ENCODE measurements at places on chromosomes 12 and 14.
A peak's percentile ranks its signal among the peaks of the same experiment; 100 is the strongest.

GRCh38 chr14:64721899-64722298 is 17.7 kb downstream of the PLEKHG3 start:
- no peak for DNase-seq

GRCh38 chr14:89270439-89271227 is 146.4 kb downstream of the FOXN3 start:
- no peak for DNase-seq

GRCh38 chr12:62170241-62170640 is 90.0 kb upstream of the USP15 start:
- DNase-seq = no peak

- no peak for DNase-seq
These were observed 227.5 kb upstream of the LMO3 start for GRCh38 chr12:16833376-16834015.

DNA sequence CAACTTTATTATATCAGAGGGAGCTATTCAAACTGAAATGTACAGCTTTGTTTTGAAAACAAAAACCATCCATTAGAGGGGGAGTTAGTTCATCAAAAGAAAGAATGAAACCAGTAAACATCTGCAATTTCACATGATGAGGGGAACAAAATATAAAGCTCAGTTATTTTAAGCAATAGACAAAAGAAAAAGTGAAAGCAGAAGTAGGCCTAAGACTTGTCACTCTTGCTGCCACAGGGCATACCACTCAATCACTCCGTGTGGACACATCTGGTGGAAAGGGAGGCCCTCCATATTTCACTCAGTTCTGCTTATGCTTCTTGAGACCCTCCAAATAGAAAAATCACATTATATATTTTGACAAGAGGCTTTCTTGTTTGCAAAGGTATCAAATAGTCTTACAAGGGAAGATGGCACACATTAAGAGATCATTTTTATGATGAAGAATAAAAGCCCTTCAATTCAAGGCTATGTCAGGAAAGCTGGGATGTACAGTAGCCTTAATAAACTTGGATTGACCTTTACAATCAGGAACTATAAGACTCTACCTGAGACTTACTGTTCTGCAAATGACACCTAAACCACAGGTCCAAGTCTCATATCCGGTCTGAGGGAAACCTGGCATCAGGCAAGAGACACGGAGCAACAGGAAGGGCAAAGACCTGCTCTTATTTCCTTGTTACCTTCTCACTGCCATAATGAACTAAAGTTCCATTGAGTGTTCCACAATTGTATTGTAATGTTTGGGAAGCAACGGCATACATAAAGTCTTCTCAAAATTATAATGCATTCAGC is 222.5 kb upstream of the GRIP1 start:
- DNase-seq = no peak

GRCh38 chr14:76464856-76465255 is 88.9 kb downstream of the ESRRB start:
- DNase-seq = no peak

DNA sequence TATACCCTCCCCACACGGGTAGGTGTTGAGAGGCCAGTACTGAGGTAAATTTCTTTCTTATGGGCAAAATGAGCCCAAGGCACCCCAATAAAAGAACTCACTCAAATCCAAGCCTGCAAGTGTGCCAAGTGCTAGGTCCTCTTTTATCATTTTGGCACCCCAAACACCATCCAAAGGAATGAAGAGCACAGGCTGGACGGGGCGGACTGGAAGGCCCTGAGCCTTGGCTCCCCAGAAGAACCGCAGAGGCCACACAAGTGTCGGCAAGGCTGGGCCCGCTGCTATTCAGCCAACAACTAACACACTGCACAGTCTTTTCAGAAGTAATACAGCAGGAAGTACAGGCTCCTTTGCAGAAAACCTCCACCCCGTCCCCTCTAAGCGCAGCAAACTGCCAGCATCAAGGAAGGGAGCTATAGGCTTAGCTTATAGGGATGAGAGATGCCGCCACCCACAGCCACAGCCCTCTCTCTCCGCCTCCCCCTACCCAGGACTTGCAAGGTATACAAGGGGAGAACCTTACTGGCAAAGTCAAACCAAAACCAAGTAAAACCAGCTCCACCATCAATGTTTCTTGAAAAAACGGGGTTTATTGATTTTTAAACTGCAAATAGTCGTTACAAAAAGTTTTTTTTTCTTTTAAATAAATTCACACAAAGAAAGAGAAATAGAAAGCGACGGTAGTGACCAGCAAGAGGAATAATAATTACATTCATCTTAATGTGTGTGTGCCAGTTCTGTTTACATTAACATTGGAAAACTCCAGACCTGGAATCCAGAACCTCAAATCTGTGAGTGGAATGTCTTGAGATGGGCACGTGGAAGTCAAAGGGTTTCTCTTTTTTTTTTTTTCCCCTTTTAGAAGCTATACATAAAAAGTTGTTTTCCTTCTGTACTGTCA is 5.5 kb downstream of the ZFP36L1 start:
- DNase-seq = no peak

DNA sequence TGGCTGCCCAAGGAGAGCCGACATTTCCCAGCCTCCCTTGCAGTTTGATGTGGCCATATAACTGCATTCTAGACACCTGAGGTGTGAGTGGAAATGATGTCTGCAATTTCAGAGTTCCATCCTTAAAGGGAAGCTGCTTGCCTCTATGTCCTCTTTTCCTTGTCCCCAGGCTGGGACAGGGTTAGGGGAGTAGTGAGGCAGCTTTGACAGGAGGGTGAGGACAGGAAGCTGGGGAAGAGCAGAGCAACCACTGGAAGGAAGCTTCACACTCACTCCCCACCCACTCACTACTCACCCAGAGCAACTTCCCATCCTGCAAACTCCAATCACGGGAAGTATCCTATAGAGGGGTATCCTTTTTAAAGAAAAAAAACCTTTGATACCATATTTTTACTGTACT is 28.9 kb upstream of the LTA4H start:
- no peak for DNase-seq

DNA sequence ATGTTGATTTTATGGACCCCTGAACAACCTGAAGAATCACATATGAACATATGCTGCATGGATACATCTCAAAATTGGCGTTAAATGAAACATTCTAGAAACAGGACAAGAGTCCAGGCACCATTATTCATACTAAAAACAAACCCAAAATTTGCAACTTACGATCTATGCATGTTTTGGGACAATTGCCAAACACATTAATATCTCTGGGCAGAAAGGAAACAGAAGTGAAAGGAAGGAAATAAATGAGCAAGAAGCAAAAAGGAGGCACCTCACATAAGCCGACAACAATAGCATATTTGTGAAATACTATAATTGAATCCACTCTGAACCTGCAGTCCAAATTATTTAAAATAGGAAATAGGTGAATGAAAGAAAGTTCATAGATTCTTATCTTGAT is 1505.3 kb downstream of the AACS start:
- no peak for DNase-seq

DNA sequence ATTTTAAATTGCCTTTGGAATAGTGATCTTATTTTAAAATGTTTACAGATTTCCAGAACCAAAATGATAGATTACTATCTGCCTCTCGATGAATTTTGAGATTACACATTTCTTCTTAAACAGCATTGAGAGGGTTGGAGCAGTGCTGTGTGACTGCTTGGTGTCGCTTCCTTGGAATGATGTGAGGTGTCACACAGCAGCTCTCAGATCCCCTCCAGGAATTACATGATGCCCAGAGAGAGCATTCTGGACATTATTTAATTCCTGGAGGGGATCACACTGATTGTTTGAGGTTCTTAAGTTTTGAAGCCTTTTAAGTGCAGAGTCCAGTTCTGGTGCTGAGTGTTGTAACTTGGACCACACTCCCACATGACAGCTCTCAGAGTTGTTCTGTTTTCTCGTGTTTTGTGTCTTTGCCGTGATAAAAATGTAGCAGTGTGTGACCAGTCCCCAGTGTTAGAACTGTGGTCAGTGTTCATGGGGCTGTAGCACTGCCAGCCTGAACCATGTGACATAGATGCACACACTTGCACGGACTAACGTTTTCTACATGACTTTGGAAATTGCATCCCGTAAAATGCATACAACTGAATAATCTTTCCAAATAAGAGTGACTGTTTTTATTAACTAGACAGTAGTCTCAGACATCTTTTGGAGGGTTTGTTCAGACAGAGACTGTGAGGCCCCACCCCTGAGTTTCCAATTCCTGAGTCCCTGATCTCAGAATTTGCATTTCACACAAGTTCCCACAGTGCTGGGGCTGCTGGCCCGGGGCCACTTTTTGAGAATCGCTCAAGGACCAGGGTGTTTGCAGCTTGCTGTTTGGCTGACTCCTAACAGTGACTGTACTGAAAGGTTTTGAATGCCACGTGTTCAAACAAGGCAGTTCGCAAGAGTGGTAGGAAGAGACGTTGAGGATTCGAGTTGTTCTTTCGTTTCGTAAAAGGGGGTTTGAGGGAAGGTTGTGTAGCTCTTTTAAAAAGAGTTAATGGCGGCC is 26.0 kb downstream of the XRCC3 start:
- DNase-seq = no peak

GRCh38 chr14:64244279-64244678 is 49.9 kb downstream of the ESR2 start:
- DNase-seq = no peak

DNA sequence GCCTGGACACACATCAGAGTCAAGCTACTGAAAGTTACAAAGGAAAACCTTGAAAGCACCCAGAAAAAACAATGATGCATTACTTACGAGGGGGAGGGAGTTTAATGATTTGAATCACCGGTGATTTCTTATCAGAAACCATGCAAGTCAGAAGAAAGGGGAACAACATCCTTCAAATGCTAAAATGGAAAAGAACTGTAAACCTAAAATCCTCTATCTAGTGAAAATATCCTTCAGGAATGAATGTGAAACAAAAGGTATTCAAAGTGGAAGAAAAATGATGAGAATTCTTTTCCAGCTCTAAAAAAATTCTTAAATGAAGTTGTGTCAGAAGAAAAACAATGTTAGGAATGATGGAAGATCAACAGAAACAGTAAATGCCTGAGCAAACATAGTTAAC is 16.8 kb downstream of the SCAF11 start:
- DNase-seq = no peak

DNA sequence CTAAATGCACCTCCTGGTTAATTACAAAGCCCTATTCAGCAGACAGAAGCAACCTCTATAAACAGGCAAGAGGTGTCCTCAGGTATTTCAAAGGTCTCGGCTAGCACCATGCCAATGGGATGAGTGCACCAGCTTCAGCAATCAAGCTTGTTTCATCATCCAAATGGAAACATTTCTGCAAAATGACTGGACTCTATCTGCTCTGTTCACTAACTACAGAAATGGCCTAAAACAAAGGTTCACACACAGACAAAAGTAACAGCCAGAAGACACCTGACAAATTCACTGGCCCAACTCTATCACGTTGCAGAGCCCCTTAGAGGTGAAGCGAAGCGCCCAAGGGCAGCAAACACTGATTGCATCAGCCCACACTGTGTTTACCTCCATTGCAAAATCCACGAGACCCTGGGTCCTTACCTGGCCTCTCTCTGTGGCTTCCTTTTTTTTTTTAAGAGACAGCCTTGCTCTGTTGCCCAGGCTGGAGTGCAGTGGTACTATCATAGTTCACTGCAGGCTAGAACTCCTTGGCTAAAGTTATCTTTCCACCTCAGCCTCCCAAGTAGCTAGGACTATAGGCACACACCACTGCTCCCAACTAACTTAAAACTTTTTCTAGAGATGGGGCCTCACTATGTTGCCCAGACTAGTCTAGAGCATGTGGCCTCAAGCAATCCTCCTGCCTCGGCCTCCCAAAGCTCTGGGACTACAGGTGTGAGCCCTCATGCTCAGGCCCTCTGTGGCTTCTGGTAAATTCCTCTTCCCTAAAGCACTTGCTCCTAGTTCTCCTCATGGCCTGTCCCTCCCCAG is 8.5 kb upstream of the SYNE3 start:
- DNase-seq = no peak

GRCh38 chr12:74614426-74614825 is 76.8 kb downstream of the ATXN7L3B start:
- no peak for DNase-seq

- peak; percentile 26 for DNase-seq
These were observed 51.1 kb upstream of the CRACR2A start for GRCh38 chr12:3803865-3804472.

GRCh38 chr12:69062621-69063237 is 129.8 kb upstream of the CPM start:
- DNase-seq = no peak

GRCh38 chr12:116261525-116262100 is 15.9 kb downstream of the MED13L start:
- no peak for DNase-seq

- DNase-seq = no peak
These were observed 9.1 kb upstream of the ERC1 start for GRCh38 chr12:981961-982360.

GRCh38 chr14:73740618-73741326 is 26.6 kb upstream of the PNMA1 start:
- no peak for DNase-seq

GRCh38 chr12:49905718-49906314 is 2.1 kb upstream of the FAIM2 start:
- DNase-seq = no peak

DNA sequence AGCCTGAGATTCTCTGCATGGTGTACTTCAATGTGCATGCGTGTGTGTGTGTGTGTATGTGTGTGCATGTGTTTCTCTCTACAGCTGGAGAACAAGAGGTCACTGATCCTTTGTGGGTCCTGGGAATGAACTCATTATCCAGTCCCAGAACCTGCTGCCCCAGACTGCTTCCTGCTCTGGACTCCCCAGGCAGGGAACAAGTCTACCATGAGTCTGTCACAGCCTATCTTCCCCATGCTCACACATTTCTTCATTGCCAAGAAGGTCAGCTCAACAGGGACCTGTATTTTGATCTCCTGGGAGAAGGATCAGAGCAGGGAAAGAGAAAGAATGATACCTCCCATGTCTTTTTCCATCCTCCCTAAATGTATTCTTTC is 2.9 kb upstream of the AGAP2 start:
- no peak for DNase-seq

- DNase-seq = no peak
These were observed 33.8 kb upstream of the ATP2B1 start for GRCh38 chr12:89742337-89743022.

DNA sequence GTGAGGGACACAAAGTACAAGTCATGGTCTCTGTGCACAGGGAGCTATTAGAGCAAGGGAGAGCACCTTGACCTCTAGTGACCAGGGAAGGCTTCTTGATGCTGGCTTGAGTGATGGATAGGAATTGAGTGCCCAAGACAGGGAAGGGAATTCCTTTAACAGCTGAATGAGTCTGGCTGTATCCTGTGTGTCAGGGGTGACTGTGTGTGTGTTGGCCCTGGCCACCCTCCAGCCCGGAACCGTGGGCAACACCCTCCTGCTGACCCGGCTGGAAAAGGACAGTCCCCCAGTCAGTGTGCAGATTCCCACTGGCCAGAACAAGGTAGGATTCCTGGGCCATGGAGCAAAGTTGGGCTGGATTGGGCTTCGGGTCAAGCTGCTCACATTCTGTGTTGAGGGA is 5.5 kb upstream of the PFDN5 start:
- DNase-seq = no peak

DNA sequence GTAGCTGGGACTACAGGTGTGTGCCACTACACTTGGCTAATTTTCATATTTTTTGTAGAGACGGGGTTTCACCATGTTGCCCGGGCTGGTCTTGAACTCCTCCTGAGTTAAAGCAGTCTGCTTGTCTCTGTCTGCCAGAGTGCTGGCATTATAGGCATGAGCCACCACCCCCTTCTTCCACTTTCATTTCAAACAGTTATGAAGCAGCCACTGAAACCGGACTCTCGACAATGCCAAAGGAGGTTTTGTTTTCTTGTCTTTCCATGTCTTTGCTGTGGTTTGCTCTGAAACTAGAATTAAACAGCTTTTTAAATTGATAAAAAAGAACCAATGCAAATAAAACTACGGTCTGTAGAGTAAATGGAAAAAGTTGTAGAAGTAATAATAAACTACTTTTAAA is 30.4 kb downstream of the RAP1B start:
- DNase-seq = no peak

Measured in NCI-H187 treated with DMSO at 0.1 percent for 48 hours (cell line).